Thoracic aorta (tissue), 2 donors: ENCODE measurements at places on chromosomes 12 and 14.

GRCh38 chr14:67555518-67556090, 22.5 kb downstream of the PLEKHH1 start:
- no peak for DNase-seq

- no peak for DNase-seq
These were observed 8.4 kb downstream of the B4GALNT1 start for GRCh38 chr12:57624441-57625220.

GRCh38 chr14:80901260-80901659, 40.3 kb downstream of the CEP128 start:
- no peak for DNase-seq

GRCh38 chr12:65518771-65519170, 240.3 kb downstream of the MSRB3 start:
- no peak for DNase-seq

DNA sequence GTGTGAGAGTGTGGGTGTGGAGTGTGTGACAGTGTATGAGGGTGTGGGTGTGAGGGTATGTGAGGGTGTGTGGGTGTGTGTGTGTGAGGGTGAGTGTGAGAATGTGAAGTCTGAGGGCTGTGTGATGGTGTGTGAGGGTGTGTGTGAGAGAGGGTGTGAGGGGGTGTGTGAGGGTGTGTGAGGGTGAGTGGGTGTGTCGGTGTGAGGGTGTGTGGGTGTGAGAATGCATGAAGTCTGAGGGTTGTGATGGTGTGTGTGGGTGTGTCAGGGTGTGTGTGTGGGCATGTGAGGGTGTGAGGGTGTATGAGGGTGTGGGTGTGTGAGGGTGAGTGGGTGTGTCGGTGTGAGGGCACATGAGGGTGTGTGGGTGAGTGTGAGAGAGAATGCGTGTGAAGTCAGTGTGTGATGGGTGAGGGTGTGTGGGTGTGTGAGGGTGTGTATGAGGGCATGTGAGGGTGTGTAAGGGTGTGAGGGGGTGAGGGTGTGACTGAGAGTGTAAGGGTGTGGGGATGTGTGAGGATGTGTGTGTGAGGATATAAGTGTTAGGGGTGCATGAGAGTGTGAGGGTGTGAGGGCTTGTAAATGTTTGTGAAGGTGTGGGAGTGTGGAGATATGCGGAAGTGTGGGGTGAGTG, 36.4 kb downstream of the TMEM121 start:
- no peak for DNase-seq

- no peak for DNase-seq
These were observed 56.9 kb downstream of the CHST11 start for GRCh38 chr12:104513681-104514080.

DNA sequence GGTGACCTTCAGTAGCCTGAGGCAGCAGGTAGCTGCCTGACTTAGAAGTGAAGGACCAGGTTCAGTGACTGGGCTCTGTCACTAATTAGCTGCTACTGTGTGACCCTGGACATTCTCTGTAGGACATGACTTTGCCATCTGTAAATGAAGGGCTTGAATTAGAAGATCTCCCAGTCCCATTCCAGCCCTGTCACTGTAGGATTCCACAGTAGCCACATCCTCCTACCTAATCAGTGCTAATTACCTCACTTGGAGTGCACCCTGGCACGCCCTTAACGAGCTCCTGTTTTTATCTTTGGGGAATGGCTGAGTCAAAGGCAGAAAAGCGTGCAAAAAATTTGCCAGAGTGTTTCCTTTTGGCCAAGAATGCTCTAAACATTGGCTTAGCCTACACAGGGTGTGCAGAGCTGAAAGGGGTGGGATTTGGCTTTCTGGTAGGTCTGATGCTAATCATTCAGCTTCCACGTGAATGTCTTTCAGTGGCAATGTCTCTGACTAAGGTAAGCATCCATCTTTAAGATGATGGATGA, 6.8 kb downstream of the NTF3 start:
- no peak for DNase-seq

DNA sequence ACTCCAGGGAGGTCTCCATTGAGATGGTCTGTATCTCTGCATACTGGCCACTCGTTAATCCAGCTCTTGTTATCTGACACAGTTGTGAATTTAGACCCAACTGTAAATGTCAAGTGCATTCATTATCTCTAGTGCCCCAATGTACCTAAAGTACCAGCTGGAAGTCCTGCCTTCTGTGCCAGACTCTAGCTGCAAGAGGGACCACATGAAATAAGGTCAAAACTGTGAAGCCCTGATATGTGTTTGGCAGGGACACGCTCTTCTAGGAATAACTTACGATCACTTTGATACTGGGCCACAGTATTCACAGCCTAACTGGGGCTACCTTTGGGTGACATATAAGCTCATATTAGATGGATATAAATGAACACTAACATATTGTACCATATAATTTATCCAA, 268.5 kb downstream of the LRIG3 start:
- no peak for DNase-seq
